ENCODE measurements at places on chromosomes 5 and 9. TPM values are rescaled to one million over a fixed set of nuclear protein-coding genes. Genes with fewer than 3 reads are reported as not detected.

- DNase-seq: no peak
- no peaks in the 10 kb centered on the region for H3K27me3 ChIP-seq
- peak overlapping the region; percentile 93 for H3K4me3 ChIP-seq
- H3K4me1 ChIP-seq: 0 out of 2 replicates have a peak, but pooled peaks cover 2% of the 10 kb centered on the region
These were observed 926 bp downstream of the DNAJC25 start for GRCh38 chr9:111632060-111632459.

Gene INSL4
- total RNA-seq: not detected

Gene SAXO1
- total RNA-seq: not detected

Gene PCDHB13
- 0.22 TPM for total RNA-seq

DNA sequence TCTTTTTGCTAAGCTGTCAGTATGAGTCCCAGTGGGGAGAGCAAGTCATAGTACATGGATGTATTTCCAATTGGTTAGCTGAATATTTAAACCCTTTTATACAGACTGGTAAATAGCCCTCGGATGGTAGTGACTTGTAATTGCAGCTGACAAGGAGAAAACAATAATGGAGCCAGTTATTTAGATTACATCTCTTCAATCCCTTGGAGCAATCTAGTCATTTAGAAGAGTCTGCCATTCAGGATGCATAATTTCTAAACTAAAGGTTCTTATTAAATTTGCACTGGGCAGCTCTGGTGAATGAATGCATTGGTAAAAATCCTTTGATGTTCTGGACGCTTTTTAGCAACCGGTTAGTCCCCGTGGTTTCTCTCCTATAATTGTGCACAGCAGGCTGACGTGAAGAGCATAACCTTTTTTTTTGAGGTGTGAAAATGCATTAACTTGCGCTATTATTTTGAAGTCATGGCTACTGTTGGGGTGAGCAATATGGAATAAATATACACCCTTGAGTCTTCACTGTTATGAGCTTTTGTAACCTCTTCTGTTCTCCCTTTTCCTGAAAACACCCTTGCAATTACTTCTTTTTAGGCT lies 158.6 kb upstream of the CD180 start:
- 0 out of 2 replicates have a peak, but pooled peaks cover 5% of the 10 kb centered on the region for H3K27me3 ChIP-seq
- no peaks in the 10 kb centered on the region for H3K36me3 ChIP-seq
- no peaks in the 10 kb centered on the region for H3K4me1 ChIP-seq
- no peak for DNase-seq

Measured in HCT116 (cell line).